ENCODE measurements at places on chromosomes 13 and 19.
A peak's percentile ranks its signal among the peaks of the same experiment; 100 is the strongest.

DNA sequence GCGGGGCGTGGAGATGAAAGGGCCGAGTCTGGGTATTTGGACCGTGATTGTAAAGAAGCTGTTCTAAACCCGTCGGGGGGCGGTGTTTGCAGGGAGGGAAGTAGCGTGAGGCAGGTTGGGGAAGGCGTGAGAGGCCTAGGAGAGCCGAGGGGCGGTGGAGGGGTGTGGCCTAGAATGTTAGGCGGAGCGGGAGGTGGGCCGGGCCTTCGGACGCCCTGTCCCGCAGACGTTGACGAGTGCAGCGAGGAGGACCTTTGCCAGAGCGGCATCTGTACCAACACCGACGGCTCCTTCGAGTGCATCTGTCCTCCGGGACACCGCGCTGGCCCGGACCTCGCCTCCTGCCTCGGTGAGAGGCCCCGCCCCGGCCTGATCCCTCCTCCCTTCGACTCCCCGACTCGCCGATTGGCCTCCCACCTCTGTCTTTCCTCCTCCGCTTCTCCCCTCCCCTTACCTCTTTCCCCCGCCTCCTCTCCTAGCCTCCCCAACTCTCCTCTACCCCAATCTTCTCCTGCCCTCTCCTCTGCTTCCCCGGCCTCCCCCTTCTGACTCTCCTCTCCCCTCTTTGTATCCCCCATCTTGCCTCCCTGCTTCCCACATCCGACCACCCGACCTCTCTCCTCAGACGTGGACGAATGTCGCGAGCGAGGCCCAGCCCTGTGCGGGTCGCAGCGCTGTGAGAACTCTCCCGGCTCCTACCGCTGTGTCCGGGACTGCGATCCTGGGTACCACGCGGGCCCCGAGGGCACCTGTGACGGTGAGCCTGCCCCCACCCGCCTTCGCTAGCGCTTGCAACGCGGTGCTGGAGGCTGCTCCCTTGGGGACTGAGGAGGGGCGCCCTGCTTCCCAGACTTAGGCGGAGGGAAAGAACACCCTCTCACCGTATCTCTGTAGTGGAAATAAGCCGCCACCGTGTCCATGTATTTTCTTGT lies 12.8 kb downstream of the LTBP4 start:
- DNase-seq, result peak; percentile 62

GRCh38 chr13:65943024-65943423 lies 1287.1 kb downstream of the PCDH9 start:
- no peak for DNase-seq

- no peak for DNase-seq
These were observed 5.2 kb upstream of the BCAT2 start for GRCh38 chr19:48815870-48816501.

GRCh38 chr13:101739382-101740178 lies 287.1 kb downstream of the ITGBL1 start:
- no peak for DNase-seq

GRCh38 chr13:86792153-86792651 lies 879.0 kb upstream of the SLITRK5 start:
- DNase-seq, result no peak

- DNase-seq, result no peak
These were observed 64.6 kb downstream of the SLC7A1 start for GRCh38 chr13:29530901-29531300.

- no peak for DNase-seq
These were observed 12.6 kb downstream of the PCDH17 start for GRCh38 chr13:57644106-57644505.

DNA sequence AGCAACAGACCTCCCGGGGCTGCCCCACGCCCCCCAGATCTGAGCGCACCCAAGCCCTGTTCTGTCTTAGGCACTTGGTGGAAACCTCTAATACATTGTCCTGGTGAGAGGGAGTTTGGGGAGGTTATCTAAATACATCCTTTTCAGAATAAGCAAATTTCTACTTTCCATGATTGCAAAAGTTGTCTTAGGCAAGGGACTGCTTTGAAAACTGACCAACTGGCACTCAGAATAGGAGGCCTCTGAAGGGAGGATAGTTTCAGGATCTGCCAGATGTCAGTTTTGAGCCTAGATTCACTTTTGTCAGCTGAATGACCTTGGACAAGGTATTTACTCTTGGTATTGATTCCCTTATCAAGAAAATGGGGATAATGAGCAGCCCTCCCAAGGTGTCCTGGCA lies 11.8 kb downstream of the SERP2 start:
- no peak for DNase-seq
